Amniotic stem cell (primary cell): ENCODE measurements at places on chromosomes 7 and 10.

DNA sequence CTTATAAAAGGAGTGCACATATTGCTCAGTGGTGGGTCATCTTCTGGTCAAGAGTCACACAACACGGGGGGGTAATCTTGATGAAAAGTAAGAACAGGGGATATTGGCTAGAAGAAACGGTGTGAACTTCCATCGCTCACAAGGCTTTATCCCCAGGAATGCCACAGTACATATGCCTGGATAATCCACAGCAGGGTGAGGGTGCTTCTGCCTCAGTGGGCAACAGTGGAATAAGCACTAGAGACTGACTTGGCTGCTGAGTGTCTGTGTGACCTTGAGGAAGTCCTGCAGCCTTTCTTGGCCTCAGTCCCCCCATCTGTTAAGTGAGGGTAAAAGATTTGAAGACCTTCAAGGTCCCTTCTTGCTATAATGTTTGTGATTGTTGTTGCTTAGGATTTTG is 44.9 kb upstream of the SHH start:
- DNase-seq: no peak

DNA sequence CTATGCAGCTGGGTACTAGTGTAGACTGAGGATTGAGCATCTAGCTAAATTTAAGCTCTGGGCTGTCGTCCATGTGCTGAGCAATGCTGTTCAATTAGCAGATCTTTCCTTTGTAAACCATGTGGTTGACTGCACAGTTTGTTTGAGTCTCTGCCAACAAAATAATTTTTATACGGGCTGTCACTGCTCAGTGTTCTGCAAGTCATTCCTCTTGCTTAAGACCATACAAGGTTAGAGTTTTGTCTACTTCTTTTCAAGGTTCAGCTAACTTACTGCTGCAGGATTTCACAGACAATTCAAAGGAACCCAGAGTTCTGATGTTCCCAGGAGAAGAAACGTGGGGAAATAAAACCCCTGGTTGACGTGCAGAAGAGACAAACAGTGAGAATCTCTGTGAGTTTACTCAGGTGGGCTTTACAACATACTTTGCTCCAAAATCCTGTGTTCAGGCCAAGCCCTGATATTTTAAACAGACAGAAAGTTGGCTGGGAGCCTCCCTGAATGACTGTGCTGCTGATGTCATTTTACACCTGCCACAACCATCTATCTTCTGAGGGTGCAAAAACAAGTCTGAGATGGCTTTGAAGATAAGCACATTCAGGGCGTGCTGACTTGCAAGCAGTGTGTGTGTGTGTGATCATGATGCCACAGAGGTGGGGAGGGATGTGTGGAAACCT is 177.1 kb upstream of the SVIL start:
- peak; percentile 75 for DNase-seq

DNA sequence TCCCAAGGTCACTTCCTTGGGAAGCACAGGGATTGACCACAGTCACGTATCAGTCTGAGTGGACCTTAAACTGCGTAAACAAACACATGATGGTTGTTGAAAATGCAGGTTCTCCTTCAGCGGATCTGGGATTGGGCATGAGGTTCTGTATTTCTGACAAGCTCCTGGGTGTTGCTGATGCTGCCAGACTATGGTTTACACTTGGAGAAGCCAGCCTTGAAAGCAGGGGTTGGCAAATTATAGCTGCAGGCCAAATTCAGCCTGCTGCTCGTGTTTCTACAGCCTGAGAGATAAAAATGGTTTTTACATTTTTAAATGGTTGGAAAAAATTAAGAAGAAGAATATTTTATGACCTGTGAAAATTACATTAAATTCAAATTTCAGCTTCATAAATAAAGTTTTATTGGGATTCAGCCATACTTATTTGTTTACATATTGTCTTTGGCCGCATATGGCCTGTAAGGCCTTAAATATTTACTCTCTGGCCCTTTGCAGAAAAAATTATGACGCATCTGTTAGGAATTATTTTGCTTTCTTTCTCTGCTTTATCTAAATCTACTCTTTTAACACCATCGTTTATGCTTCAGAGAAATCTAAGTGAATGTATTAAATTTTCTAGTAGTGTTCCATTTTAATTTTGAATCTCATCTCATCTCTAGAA is 109.6 kb downstream of the SH2D4B start:
- no peak for DNase-seq

GRCh38 chr10:18497806-18498369 is 153.5 kb downstream of the NSUN6 start:
- DNase-seq: no peak

- DNase-seq: no peak
These were observed 221.7 kb downstream of the CDK14 start for GRCh38 chr7:90817846-90818245.

GRCh38 chr7:36278620-36279172 is 111.0 kb upstream of the ANLN start:
- DNase-seq: no peak

DNA sequence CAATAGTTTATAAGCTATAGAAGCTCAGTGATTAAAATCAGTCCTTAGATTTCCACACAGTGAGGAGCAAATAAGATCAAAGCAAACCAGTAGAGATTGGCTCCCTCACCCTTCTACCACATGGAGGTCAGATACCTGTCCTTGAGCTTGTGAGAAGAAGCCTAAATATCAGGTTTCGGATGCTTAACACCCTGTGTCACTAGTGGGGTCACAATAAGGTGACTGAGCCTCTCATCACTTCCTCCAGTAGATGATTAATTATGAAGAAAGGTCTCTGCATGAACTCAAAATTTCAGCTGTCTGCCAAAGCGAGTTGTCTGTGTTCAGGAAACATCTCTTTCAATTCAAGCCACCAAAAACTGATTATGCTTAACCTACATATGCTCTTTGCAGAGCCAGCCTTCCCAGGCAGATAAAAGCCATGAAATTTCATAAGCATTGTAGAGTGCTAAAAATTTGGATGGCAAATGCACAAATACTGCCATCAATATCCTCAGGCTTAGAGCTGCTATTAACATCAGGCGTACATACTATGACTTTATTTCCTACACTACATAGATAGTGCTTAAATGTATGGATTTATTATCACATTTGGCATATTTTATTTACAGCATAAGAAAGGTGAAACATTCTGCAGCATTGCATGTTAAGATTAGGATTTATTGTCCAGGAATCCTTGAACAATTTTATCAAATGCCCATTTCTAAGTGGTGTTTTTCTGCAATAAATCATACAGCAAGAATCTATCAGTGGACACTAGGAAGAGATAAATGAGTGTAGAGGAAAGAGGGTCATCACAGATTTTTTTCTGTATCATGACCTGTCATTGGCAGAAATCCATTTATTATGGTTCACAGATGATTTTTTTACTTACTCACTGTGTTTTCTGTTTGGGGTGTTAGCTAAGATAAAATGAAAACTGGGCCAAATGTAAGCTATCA is 285.1 kb upstream of the SP8 start:
- DNase-seq: no peak

- no peak for DNase-seq
These were observed 34.5 kb downstream of the RTKN2 start for GRCh38 chr10:62234077-62234605.

DNA sequence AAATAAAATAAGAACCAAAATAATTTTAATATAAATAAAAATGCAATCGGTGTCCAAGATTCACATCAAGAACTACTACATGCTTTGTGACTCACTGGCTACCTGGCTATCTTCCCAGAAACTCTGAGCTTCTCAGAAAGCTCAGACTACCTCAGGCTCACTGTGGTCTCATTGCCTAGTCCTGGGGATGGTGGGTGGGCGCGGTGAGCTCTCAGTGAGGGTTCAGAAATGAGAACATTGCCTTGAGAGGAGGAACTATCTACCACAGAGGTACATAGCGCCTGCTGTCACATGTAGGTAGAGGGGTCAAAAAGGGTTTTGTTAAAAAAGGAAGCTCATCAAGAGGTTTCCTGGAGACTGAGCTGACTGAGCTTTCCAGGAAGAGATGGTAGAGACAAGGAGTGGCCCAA is 108.0 kb downstream of the WDFY4 start:
- DNase-seq: no peak

DNA sequence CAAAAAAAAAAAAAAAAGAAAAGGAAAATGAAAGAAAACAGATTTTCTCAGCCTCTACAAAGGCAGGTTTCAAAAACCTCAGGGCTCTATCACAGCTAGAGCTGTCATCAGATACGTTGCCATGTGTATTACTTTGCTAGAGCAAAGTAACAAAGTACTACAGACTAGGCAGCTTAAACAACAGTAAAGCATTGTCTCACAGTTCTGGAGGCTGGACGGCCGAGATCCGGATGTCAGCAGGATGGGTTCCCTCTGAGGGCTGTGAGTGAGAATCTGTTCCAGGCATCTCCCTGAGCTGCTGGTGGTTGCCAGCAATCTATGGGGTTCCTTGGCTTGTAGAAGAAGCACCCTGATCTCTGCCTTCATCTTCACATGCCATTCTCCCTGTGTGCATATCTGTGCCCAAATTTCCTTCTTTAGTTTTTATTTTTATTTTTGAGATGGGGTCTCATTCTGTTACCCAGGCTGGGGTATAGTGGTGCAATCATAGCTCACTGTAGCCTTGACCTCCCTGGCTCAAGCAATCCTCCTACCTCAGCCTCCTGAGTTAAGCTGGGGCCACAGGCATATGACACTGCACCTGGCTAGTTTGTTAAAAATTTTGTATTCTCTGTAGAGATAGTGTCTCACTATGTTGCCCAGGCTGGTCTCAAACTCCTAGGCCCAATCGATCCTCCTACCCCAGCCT is 48.9 kb upstream of the KDM7A start:
- DNase-seq: no peak

DNA sequence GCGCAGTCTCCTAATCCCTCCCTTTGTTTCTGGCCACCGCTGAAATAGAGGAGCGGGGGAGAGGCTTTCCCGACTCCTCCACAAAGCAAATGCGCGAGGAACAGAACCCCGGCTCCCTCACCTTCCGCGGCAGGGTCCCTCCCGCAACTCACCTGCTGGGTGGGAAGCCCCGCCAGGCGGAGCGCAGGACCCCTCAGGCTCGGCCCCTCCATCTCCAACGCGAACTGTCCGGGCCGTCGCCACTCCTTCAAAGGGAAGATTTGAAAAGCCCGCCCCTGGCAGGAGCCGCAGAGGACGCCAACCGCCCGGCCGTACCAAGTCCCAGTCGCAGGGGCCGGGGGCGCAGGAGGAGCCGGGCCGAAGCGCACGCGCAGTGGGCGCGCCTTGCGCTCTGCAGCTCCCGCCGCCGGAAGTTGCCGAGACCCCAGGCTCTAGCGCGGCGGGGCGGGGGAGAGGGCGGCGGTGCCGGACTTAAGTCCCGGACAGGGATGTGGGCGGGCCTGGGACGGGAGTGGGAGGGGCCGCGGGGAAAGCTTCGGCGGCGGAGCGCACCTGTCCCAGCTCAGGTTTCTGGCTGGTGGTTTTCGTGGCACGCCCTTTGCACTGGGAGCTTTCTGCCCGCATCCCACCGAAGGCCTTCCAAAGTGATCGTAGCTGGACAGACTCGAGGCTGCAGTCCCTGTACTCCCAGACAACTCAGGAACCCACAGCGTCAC is at the start of gene RTKN2:
Gene RTKN2, minus strand, starts transcription at position 446 of the 716 bp plus-strand sequence. Its CDS starts 234 bp downstream, at position 212.
- peak; percentile 72 for DNase-seq

DNA sequence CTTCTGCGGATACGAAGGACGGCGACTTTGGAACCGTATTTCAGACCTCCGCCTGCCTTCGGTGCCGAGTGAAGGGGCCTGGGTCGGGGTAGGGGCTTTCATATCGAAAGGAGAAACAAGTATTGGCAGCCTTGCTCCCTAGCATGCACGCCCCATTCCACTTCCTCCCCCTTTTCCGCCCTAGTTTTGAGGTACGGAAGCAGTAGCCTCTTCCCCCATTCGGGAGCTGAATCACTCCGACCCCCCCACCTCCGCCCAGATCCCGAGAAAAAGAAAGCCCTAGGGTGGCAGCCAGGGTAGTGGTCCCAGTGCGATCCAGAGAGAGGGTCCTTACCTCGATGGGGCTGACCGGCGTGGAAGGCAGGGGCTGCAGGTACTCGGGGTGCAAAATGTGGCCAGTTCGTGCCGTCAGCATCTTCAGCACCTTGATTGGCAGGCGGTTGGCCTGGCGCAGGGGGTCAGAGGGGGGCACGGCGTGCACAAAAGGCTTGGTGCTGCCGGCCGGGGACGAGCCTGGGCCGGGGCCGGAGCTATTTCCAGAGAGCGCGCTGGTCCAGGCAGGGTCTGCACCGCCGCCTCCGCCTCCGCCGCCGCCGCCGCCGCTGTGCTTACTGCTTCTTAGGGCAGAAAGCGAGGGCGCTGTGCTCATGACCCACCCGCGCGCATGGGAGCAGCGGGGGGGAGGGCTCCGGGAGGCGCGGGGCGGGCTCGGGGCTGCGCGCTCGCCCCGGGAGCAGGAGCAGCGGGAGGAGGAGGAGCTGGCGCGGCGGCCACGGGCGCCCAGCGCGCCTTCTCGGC is 594 bp downstream of the ZNF503 start:
- DNase-seq: peak; percentile 49

DNA sequence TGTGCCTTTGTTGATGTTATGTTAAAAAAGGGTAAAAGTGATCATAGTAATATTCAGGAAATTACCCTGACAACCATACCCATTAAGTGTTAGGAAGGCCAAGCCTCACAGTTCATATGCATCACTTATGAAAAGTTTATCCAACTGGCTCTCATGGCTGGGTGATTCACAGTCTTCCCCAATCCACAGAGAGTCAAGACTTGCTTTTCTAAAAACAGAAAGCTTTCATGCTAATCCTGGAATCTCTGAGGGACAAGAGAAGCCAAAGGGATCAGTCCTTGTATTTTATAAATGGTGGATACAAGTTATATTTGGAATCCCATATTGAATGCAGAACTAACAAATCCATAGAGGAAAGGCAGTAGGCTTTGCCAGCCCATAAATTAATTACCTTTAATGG is 218.3 kb downstream of the JAZF1 start:
- DNase-seq: no peak

DNA sequence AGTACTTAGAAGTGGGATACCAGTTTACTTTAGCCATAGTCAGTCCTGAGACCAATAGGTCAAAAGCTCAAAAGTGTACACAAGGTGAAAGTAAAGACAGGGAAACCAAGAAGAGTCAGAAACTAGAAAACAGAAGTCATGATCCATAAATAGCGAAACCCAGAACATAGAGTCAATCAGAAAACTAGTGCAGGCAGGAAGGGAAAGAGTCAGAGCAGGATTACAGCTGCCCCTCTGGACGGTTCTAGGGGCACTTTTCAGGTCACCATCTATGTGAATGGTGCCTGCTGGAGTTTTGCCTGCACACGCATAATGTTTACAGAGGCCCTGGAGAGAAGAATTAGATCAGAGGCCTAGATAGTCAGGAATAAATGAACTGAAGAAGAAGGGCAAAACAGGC is 22.4 kb upstream of the DMTF1 start:
- DNase-seq: no peak

- no peak for DNase-seq
These were observed 1139.4 kb downstream of the XPNPEP1 start for GRCh38 chr10:108783897-108784296.

GRCh38 chr10:99855479-99856071 is 73.1 kb downstream of the ABCC2 start:
- no peak for DNase-seq
